ENCODE measurements at places on chromosomes 11 and 22.

DNA sequence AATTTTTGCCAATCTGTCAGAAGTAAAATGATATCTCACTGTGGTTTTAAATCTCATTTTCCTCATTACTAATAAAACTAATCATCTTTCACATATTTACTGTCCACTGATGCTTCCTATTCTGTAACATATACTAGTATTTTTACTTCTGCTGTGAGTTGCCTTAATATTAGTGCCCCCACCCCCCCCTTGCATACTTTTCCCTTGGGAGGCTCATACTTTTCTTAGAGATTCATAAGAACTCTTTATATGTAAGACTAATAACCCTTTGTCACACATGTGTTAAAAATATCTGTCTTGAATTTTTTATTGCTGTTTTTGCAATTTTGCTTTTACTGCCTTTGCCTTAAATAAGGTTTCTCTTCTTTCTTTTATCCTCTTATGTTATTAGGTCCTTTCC lies 87.2 kb downstream of the PHF21A start:
- no peak for DNase-seq

- no peak for DNase-seq
Measured at GRCh38 chr11:114179234-114179941, 116.8 kb upstream of the NNMT start.

DNA sequence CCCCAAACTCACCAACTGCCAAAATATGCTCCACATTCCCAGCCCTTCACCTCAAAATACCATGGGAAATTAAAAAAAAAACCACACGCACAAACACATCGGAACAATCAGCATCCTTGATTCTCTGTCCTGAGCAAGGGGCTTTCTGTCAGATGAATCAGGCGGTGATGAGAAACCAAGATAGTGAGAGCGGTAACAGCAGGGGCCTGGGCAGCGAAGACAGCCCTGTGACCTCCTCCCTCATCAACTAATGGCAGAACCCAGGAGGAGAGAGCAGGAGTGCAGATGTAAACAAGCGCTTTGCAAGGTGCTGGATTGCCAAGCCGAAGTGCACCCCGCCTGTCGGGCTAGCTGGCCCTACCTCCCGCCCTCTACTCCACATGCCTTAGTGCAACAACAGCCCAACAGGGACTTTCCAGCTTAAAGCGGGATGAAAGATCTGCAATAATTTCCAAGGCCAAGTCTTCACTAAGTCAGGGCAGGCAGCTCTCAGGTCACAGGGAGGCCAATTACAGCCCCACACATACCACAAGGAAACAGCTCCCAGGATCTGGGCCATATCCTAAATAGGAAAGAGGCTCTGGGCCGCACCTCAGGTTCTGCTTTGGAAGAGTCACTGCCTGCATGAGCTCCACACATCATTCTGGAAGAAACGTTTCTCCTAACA lies 72.2 kb upstream of the BID start:
- no peak for DNase-seq

GRCh38 chr11:111189466-111189865 lies 56.1 kb upstream of the POU2AF2 start:
- DNase-seq, result no peak

DNA sequence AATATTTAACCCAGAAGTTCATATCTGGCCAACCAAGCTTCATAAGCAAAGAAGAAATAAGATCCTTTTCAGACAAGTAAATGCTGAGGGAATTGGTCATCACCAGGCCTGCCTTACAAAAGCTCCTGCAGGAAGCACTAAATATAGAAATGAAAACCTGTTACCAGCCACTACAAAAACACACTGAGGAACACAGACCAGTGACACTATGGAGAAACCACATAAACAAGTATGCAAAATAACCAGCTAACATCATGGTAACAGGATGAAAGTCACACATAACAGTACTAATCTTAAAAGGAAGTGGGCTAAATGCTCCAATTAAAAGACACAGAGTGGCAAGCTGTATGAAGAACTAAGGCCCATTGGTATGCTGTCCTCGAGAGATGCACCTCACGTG lies 311.4 kb downstream of the DYNC2H1 start:
- no peak for DNase-seq

DNA sequence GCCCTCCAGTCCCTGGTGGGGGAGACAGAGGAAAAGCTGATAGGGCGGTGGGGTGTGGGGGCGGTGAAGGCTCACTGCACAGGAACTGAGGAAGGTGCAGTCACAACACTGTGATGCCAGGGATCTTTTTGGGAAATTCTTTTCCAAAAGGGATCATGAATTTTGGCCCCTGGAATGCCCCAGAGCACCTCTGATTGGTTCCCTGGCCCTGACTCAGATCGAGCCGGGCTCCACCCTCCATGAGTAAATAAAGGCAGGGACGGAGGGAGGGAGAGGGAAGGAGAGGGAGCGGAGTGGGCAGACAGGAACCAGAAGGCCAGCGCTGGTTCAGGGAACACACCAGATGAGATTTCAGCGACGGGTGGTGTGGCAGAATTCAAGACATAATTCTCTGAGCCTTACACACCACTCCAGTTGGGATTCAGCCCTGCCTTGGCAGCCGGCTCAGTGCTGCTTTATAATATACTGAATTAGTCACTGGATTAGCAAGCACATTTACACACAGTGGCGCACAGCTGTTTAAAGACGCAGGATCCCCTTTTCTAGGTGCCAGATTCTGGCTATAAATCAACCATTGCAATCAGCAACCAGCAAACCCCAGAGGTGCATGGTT lies 80.3 kb downstream of the ETS1 start:
- peak; percentile 57 for DNase-seq

- DNase-seq, result no peak
Measured at GRCh38 chr22:25076336-25076735, 123.3 kb upstream of the CRYBB3 start.

- DNase-seq, result no peak
Measured at GRCh38 chr11:114291381-114291780, 4.8 kb upstream of the NNMT start.

- no peak for DNase-seq
Measured at GRCh38 chr11:86801364-86801763, 1.0 kb downstream of the PRSS23 start.

All from renal pelvis (tissue), 12 donors.